Stimulated activated CD8-positive, alpha-beta memory T cell treated with anti-CD3 and anti-CD28 coated beads, Interleukin-15, amount 100 ng/mL, for 48 hours (primary cell): ENCODE measurements at places on chromosomes 3 and 15.

DNA sequence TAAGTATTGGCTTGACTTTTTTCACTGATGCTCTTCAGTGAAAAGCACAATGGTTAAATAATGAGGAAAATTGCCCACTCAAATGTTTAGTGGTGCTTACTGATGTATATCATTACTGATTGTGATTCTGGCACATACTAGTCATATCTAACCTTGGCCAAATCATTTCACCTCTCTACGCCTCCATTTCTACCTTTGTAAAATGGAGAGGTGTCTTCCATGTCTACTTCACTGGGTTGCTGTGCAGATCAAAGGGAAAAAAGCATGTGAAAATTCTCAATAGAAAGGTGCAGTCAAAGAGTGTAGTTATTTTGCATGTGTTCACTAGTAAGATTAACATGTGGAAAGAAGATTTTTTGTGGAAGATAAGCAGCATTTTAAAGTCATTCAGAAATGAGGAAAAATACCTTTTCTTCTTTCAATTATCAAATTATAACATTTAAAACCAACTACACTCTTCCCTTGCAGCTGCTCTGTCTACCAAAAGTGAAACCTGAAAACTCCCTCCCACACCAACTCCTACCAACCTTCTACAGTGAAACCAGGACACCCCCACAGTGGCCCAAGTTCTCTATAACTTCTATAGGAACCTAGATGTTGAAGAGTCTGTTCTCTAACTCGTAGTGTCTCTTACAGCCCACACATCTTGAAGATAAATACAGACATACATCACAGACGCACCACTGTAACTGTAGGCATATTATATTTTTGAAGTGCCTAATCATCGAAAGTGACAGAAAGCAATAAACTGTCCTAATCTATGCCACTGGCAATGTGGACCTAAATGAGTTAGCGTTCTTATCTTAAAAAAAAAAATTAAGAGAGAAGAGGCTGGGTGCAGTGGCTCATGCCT, 1.4 kb downstream of the CD200R1 start:
- peak; percentile 38 for DNase-seq

GRCh38 chr3:6394944-6395343, 466.0 kb upstream of the GRM7 start:
- no peak for DNase-seq

DNA sequence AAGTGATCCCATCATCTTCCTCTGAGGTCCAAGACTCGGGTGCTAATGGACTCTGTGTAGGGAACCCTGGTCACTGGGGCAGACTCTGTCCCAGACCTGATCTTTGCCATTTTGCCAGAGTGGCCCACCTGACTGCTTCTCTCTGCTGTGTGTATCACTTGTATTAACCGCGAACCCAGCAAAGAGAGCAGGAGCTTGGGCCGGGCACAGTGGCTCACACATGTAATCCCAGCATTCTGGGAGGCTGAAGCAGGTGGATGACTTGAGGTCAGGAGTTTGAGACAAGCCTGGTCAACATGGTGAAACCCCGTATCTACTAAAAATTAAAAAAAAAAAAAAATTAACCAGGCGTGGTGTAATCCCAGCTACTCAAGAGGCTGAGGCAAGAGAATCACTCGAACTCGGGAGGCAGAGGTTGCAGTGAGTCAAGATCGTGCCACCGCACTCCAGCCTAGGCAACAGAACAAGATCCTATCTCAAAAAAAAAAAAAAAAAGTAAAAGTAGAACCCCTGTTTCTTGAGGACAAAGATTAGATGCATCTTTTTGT, 32.9 kb upstream of the CYP11A1 start:
- no peak for DNase-seq

- no peak for DNase-seq
Measured at GRCh38 chr3:44284949-44285348, 43.3 kb downstream of the TOPAZ1 start.

- no peak for DNase-seq
Measured at GRCh38 chr3:171165499-171165921, 139.0 kb upstream of the SLC2A2 start.
